ENCODE measurements at places on chromosomes 12 and 14.

- DNase-seq, result no peak
Measured at GRCh38 chr12:97751704-97752103, 289.1 kb downstream of the RMST start.

- no peak for DNase-seq
Measured at GRCh38 chr14:77142005-77142800, 612 bp upstream of the ZDHHC22 start.

DNA sequence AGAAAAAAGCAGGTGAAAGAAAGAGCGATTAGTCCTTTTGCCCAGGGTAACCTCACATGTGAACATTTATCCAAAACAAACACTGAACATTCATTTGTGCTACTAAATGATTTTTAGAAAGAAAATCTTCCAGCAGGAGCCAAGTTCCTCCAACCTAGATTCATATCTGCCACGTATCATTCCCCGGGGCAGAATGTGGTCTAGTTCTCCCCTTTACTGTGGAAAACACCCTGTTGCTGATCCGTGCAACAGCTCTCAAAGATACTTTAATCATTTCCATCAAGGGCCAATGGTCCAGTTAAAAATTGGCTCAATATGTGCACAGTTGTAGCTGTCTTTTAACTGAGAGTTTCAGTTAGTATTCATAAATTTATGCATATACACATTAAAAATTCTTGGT lies 479.1 kb downstream of the ATP23 start:
- DNase-seq, result peak; percentile 82

- peak; percentile 77 for DNase-seq
Measured at GRCh38 chr12:65810036-65810435, 14.2 kb upstream of the HMGA2 start.

DNA sequence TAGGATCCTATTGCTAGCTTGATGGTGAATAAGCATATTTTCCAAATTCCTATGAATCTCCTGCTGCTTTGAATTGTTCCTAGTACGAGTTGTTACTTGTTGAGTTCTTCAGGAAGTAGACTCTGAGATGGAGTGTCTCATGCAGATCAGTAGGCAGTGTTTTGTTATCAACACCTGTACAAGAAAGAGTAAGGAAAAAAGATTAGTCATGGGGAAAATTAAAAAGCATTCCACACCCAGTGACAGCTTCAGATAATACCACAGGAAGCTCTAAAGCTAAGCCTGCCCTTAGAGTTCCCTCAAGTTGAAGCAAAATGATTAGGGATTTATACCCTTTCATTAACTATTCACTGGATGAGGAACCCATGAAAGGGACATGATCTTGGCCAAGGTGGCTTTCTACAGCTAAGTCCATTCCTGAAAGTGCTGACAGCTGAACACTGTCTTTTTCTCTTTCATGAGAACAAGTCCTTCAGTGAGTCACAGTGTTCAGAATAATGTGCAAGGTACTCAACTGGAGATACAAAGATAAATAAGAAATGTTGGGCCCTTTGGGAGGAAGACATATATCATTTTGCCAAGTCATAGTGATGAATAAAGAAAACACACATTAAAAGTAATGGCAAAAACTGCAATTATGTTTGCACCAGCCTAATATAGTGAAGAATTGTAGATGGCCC lies 49.1 kb downstream of the CCER1 start:
- DNase-seq, result no peak

DNA sequence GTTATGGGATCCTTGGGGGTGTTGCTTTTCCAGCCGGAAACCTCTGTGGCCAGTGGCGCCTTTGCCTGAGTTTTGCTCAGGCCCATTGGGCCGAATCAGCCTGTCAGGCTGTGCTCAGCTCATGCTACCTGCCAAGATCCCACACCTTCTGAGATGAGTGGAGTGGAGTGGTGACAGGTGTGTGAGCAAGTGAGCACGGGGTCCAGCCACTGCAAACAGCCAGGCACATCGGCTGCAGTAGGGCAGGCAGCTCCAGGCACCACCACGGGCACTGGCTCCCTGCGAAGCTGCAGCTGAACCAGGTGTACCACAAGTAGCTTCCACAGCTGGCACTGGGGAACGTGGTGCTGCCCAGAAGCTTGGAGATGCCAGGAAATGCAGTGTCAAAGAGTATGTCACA lies 21.1 kb upstream of the WDR89 start:
- DNase-seq, result no peak

DNA sequence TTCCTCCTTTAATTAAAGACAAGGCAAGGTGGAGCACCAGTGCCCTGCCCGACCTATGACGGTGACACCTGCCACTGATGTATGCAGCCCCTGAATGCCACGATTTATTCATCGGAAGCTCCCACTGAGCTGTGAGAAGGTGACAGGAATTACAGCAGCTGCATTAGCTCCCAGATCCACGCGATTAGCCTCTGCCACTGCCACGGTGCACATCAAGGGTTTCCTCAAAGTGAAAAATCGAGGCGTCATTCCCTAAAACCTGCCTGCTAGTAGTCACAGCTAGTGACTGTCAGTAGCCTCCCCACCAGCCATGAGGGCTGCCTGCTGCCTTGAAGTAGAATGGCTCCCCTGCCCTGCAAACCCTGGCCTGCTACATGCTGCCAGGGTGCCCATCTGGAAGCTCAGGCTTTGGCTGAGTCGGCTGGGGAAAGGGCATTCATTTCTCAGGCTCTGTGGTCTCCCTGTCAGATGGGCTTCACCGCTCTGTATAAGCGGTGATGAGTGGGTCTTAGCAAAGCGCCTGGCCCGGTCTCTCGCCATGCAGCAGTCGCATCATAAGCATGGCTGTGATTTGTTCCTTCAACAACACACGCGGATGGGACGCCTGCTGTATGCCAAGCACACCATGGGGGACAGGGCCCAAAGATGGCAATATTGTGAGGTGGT lies 8.2 kb upstream of the BCL11B start:
- no peak for DNase-seq

DNA sequence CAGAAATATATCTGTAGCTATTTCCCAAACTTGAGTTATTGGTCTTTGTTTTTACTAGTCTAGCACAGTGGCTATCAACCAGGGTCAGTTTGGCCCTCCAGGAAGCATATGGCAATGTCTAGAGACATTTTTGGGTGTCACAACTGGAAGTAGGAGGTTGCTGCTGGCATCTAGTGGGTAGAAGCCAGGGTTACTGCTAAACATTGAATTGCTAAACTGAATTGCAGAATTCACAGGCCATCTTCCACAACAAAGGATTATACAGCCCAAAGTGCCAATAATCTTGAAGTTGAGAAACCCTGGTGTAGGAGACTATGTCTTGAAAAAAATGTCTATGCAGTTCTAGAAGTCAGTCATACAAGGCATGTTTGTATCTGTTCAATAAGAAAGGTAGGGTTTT lies 27.7 kb downstream of the ARHGAP5 start:
- no peak for DNase-seq

DNA sequence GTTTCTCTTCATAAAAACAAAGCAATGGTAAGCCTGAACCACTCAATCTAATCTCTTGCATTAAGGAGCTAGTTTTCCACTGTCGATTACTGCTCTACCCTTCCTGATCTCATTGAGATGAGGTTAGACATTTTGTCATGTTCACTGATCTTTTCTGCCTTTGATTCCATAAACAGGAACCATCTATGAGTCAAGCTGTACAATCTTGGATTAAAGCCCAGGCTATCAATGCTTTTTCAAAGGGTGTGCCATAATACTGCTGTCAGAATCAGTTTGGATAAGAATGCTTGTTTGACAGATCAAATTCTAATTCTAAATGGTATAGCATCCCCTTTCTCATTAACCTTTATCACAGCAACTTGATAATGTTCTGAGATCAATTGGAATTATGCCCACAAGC lies 16.1 kb downstream of the GRIP1 start:
- DNase-seq, result peak; percentile 14

DNA sequence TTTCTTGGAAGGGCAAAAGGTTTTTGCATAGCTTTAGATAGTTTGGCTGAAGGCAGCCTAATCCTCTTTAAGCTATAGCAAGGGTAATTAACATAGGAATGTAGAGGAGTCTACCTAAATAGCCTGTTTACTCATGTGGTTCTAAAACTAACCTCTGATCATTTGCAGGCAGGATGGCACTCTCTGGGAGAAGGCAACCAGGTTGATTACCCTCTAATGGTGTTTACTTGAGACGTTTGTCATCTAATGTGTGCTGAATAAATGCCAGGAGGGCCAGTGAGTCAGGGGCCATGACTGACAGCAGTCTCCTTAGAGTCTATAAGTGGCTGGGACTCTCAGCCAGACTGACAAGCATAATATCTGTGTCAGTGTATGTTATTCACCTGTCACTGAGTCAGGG lies 286.4 kb downstream of the PCNX1 start:
- no peak for DNase-seq

GRCh38 chr12:19278407-19278806 lies 148.9 kb downstream of the PLEKHA5 start:
- no peak for DNase-seq

DNA sequence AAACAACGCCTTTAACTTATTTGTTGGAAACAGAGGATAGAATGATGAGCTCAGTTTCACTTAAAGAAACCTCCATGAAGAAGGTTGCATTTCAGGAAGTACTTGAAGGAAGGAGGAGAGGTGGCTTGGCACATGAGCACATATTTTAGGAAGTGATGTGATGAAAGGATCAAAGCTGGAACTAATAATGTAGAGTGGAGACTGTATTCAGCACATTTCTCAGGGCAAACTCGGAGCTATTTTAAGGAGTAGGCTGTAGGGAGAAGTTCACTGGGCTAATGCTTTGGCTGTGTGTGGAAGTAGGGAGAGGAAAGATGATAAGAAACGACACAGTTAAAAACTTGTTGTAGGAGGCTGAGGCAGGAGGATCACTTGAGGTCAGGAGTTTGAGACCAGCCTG lies 272.8 kb downstream of the AKAP6 start:
- DNase-seq, result no peak

DNA sequence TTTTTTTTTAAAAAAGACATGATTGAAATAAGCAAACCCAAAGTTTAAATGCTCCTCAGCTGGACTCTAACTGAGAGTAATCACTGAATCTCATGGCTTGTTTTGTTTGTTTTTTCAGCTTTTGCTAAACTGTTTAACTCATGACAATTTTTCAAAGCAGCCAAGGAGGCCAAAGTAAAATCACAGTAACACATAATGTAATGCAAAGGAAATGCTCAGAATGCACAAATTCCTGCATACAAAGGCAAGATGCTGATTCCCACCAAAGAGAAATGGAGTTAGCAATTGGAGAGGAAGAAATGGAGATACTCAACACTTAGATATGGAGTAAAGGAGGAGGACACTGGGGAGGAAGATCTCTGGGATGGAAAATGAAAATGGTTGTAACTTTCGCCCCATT lies 126.2 kb upstream of the SOX5 start:
- no peak for DNase-seq

- no peak for DNase-seq
Measured at GRCh38 chr14:75566321-75566720, 12.1 kb upstream of the FLVCR2 start.

DNA sequence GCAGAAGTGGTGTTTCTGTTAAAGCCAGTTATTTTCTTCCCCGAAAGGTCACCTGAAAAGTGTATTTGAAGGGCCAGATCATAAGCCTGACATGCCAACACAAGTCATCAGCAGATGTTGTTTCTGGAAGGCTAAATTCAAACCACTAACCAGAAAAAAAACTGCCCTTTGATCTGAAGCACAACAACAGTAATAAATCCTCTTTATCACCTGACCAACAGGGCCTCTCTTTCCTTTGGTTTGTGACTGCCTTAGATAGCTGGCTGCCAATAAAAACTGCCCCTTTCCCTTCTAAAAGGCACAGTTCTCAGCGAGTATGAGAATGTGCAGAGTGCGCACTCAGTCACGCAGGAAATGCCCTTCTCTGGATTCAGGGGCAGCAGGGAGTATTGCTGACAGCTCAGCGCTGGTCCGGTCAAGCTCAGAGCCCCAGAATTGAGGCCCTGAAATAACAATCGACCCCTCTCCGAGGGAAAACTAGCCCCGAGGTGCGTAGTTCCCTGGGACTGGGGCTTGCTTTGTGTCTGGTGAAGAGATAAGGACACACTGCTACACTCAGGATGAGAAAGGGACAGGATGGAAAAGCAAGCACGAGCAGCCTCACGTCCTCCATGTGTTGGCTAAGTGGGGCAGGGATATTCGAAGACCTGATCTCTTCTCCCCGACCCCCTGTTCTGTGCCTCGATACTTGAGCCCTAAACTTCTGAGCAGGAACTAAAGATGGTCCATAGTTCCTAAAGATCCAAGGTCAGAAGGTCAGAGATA lies 184.2 kb upstream of the GZMB start:
- DNase-seq, result no peak

DNA sequence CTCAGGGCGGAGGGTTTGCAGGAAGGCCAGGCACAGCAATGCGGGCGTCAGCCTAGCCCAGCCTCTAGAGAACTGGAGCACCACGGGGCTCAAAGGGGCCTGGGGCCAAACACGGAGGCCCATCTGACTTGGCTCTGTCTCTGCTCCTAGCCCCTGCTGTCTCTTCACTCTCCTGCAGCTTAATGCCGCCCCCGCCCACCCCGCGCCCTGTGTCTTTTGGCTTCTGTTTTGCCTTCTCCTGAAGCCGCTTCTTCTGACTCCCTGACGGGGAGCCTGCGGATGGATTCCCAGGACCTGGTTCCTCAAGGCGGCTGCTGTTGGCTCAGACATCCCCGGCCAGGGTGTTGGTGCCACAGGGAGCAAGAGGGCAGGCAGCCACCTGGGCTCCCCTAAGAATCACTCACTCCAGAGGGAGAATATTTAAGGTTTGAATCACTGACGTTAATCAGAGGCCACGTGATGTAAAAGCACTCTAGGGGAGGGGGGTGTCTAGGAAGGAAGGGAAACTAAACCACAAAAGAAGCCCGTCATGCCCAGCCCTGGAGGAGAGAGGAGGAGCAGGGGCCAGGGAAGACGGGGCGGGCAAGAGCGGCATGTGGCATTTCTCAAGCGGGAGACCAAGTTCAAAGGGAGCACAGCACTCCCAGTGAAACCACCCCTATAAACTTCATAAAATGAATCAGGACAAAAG lies 36.9 kb upstream of the PRMT8 start:
- DNase-seq, result peak; percentile 8

DNA sequence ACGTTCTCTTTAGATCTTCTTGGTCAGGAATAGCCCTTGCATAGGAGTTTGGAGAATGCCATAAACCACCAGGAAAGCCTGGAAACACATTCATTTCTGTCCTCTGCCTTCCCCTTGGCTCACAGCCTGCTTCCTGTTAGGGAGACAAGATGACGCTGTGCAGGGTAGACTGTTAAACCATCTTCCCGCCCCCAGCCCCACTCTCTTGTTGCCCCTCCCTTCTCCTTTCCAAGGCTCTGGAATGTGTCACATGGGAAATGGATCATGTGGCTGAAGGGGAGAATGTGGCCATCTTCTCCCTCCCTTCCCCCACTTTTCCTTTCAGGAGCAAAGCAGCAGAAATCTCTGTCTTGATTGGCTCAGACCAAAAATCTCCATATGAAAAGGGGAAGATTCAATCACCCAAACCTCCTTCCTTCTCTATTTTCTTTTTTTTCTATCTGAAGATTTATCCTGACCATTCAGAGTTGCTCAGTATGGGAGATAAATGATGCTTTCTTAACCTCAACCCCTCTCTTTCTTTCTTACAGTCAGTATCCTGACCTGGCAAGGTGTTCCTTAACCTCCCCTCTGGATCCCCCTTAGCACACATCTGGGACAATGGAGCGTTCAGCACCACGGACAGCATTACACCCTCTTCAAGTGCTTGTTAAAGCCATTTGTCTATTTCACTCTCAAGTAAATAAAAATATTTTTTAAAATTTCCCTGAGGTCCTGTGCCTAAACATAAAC lies 11.4 kb downstream of the GPR19 start:
- no peak for DNase-seq

- DNase-seq, result no peak
Measured at GRCh38 chr14:101029668-101030290, 126.3 kb upstream of the RTL1 start.

Data from fibroblast of the conjunctiva (primary cell).